Stimulated activated CD4-positive, alpha-beta T cell treated with anti-CD3 and anti-CD28 coated beads, Interleukin-2, amount 100 ng/mL, for 4 hours (primary cell): ENCODE measurements at places on chromosomes 5 and 9.

GRCh38 chr9:133870598-133871595 lies 121.2 kb downstream of the VAV2 start:
- no peak for DNase-seq

DNA sequence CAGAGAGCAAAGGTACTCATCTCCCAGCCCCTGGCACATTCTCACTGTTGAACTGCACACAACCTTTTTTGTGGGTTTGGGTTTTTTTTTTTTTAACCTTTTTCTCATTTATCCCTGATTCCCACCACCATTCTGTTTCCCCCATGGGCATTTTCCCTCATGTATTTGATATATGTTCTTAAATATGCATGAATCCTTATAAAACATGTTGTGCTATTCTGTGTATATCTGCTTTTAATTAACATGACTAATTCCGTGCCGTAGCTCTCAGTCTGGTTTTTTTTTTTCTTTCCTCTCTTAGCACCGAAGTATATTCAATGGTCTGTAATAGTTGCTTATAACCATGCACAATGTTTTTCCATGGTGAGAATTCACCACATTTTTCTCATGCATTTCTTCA lies 204.5 kb downstream of the RGS3 start:
- DNase-seq: no peak

GRCh38 chr5:168813184-168813968 lies 234.2 kb upstream of the PANK3 start:
- DNase-seq: no peak

GRCh38 chr5:34007201-34007620 lies 639 bp downstream of the AMACR start:
- no peak for DNase-seq

DNA sequence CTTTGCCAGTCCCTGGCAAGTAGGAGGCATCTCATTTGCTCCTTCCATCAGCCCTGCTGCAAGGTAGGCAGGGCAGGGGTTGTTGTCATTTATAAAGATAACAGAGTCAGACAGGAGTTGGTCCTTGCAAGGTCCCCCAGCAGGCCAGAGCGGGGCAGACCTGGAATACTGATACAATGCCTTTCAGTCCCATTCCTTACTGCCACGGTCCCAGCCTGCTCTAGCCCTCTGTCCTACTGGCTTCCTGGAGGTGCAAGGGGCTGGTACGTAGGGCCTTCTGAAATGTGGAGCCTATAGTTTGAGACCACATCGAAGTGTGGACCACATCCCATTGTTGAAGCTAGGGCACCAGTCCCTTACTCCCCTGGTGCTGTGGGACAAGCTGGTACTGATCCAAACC lies 42.8 kb upstream of the PITX1 start:
- DNase-seq: no peak

DNA sequence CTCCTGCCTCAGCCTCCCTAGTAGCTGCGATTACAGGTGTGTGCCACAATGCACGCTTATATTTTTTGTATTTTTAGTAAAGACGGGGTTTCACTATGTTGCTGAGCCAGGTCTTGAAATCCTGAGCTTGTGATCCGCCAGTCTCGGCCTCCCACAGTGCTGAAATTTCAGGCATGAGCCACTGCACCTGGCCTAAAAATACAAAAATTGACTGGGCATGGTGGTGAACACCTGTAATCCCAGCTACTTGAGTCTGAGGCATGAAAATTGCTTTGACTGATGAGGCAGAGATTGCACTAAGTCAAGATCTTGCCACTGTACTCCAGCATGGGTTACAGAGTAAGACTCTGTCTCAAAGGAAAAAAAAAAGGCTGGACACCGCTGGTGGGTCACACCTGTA lies 13.1 kb upstream of the DYNC2I2 start:
- no peak for DNase-seq

DNA sequence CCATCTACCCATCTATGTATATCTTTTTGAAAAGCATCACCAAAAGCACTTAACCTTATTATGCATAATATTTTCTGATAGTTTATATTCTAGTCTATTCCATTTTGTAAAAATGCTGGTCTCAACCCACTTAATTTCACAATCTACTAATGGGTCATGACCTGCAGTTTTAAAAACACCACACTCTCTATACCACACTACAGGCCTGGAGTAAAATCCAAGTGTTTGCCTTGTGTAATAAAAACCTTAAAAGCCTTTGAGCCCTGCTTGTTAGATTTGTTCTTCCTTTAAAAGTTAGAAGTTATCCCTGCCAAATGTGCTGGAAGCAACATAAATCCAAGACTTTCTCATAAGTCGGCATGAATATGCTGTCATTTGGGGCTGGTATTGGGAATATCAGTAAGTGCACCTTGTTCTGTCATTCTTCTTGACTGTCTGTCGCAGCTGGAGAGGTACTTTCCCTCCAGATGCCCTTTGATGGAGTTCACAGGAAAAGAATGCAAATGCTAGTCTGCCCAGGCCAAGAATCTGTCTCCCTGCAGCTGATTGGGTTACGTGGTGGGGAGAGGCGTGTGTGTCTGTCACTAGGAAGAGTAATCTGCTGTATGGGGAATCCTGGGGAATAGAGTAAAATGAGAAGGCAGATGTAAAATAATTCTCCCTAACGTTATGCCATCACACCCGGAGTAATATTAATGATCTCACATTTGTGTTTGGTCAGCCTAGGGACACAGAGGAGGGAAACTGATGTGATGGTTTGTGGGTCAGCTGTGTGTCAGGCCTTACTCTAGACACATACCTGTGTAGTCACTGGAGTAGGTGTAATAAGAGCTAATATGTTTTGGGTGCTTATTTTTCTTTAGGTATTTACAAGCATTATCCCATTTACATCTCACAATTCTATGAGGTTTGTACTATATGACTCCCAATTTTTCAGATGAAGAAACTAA lies 79.4 kb downstream of the ZNF366 start:
- DNase-seq: no peak

GRCh38 chr5:172793577-172794488 lies 22.8 kb upstream of the DUSP1 start:
- no peak for DNase-seq

DNA sequence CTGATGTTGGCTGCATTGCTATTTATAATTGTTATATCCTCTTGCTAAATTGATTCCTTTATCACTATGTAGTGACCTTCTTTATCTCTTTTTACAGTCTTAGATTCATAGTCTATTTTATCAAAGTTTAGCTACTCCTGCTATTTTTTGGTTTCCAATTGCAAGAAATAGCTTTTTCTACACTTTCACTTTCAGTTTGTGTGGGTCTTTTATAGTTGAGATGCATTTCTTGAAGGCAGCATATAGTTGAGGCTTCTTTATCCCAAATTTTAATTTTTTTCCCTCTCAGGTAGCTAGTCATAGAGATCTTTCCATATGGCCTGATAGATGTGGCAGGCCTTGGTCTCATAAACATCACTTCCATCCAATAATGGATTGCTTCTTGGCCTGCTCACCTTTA lies 228.5 kb downstream of the COMMD10 start:
- no peak for DNase-seq

DNA sequence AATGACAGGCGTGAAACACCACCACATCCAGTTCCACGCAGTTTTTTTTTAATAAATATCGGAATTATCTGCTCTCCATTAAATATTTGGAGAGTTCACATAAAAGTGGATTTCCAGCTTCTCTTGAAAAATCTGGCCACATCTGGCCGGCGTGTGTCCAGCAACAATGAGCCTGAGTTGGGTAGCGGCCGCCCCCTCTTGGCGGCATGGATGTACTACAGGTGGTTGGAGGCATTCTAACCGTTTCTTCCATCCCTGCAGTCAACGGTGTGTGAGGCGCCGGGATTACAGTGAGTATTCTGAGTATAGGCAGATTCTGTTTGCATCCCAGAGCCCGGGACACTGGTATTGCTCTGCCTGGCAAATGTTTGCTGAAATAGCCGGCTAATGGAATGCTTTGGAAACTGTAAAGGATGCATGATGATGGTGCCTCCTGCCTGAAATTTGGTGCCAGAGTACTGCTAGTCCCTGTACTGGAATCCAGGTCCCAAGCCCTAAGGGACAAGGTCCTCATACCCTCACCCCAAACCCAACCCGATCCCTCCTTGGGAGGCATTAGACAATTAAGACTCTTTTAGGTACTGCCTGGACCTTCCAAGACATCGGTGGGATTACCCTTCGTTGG lies 13.6 kb upstream of the GM2A start:
- DNase-seq: peak; percentile 37
